AG09319 (cell line): ENCODE measurements at places on chromosomes 1 and 21.

DNA sequence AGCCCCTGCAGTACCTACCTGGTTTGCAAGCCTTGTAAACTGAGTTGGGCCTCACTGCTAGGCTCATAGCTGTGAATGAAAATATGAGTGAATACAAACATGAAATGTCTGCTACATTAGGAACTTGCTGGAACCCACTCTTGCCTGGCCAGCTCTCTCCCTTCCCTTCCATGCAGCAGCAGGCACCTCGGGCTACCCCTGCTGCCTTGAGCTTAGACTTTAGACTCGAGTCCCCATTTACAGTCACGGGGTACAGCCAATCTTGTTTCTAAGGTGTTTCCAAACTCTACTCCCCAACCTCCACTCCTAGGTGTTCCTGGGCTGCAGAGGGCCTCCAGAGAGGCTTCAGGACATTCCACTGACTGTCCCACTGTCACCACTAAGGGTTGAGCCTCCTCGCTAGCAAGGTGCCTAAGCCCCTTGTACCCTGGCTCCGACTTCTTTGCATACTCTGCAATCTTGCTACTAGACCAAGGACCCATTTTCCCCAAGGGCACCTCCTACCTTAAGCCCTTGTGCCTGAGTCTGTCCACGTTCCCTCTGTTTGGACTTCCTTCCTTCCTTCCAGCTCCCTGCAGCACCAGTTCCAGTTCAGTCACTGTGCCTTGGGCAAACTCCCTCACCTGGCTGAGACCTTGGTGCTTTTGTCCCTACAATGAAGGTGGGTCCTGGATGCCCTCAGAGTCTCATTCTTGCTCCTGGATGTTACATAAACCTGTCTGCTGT lies 36.9 kb downstream of the CDK18 start:
- DNase-seq: no peak

GRCh38 chr21:17688912-17689874 lies 76.5 kb upstream of the BTG3 start:
- DNase-seq: no peak

DNA sequence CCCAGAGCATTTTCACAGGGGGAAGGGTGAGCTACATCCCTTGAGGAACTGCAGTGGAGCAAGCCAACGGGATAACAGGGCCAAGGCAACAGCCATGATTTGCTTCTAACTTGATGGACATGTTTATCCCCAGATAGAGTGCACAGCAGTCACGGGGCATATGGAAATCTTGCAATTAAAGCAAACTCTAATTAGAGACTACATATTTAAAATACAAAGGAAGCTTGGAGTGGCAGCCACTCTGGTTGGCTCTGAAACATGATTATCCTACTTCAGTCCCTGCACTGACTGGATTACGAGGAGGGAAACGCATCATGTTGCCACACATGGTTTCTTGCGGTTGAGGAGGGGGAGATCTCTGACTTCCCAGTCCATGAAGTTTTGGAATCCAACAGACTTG lies 60.8 kb downstream of the BEND5 start:
- DNase-seq: no peak

GRCh38 chr1:85330214-85330631 lies 53.8 kb upstream of the BCL10 start:
- peak; percentile 71 for DNase-seq

DNA sequence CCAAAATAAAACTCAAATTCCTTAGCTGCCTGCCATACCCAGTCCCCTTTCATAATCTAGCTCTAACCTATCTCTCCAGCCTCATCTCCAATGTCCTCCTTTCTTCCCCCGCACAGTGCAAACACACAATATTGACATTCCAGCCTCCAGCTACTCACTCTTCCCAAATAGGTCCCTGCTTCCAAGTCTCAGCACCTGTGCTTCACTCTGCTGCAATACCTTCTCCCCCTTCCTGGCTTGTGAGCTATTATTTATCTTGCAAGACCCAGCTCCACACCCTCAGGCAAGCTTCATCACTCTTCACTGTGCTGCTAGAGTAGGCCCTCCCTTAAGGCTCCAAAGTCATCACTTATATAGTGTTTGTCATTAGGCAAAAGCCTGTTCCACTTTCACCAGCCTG lies 9.7 kb downstream of the PLPP3 start:
- DNase-seq: no peak

DNA sequence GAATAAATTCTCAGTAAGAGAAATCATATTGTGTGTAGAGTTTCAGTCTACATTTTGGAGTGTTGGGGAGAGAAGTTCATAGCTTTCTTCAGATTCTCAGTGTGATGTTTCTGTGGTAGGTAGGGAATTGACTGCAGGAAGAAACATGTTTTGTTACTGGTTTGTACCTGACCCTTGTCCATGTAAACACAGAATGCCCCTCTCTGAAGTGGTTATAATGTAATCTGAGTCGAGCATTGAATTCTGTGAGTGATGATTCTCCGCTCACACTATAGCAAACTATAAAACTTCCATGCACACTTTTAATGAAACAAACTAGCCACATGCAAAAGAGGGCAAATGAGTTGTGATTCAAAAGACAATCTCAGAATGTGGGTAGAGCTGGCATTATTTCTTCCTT lies 433.2 kb downstream of the USP25 start:
- DNase-seq: no peak

GRCh38 chr1:147545133-147545532 lies 3.8 kb downstream of the BCL9 start:
- no peak for DNase-seq

DNA sequence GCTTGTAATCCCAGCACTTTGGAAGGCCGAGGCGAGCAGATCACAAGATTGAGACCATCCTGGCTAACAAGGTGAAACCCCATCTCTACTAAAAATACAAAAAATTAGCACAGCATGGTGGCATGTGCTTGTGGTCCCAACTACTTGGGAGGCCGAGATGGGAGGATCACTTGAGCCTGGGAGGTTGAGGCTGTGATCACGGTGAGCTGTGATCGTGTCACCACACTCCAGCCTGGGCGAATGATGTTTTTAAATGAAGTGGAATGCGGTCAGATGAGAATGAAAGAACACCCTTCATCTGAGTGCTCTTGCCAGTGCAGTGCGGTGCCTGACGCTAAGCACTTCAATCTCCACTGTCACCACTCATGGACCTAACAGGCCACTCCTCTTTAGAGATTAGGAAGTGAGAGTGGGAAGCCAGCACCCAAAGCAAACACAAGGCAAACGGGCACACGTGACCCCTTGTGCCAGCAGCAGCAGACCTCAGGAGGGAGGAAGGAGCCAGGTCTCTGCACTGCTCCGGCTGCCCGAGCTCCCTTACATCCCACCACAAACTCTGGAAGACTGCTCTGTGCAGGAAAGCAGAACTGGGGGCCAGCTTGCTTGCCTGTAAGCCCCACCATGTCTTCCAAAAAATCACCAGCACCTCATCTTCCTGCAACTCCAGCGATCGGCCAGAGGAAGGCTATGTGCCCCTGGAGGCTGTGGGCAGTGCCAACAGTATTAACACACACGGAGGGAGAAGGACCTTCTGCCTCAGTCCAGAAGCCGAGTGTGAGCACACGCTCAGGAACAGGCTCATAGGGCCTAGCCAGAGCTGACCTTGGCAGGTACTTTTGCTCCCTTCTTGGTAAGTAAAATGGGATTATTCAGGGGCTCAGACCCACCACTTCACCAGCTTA lies 9.7 kb downstream of the CTNNBIP1 start:
- DNase-seq: no peak

- DNase-seq: peak; percentile 58
These were observed 39.9 kb upstream of the BACH1 start for GRCh38 chr21:29258626-29259338.

DNA sequence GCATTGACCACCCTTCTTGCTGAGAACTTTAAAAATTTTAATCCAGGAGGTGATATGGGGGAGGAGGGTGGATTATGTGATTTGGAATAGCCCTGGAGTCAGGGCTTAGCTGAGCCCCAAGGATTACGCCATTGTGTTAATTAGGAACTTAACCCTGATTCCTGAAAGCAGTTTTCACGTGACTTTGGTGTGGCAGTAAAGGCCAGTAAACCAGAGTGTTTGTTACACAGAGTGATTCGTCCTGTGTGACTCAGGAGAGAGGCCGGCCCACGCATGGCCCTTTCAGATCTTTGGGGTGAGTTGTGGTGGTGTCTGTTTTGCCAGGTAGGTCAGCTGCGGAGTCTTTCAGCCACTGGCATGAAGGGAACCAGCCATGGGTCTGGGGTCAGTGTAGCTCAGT lies 107.6 kb downstream of the NOS1AP start:
- DNase-seq: no peak

- no peak for DNase-seq
These were observed 40.2 kb upstream of the NHLH2 start for GRCh38 chr1:115880981-115881672.

- no peak for DNase-seq
These were observed 11.1 kb downstream of the ECE1 start for GRCh38 chr1:21278860-21279845.

- no peak for DNase-seq
These were observed 226.6 kb downstream of the RERE start for GRCh38 chr1:8590721-8591351.

GRCh38 chr1:170580636-170581440 lies 48.9 kb downstream of the GORAB start:
- DNase-seq: no peak

GRCh38 chr1:202710070-202711045 lies at the start of gene SYT2:
Gene SYT2, minus strand, starts transcription at chr1:202710454. Its CDS starts 104,682 bp downstream, at chr1:202605772.
- no peak for DNase-seq

DNA sequence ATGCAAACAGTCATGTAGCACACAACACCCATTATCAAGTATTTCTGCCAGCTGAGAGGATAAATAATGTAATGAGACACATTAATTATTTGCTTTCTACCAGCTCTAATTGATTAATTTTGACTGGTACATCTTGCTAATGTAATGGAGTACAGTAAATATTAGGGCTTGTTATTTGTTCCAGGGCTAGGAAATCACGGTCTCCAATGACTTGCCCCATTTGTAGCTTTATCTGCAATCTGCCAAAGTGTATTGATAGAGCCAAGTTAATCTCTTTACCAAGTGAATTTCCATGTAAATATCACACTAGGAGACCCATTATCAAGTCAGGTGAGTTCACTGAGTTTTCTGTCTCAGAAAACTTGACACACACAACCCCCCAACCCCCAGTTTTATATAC lies 55.1 kb downstream of the RGS13 start:
- DNase-seq: no peak

DNA sequence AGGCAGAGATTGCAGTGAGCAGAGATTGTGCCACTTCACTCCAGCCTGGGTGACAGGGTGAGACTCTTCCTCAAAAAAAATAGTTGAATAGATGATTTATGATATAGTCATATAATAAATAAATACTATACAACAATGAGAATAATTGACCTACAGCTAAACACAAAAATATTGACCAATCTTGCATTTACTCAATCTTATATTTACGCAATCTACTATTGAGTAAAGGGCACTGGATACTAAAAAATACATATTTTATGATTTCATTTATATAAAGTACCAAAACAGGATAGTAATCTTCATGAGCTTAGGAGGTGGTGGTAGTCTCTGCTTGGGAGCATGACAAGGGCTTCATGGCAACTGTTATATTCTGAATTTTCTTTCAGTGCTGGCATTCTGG lies 19.1 kb upstream of the GBP3 start:
- no peak for DNase-seq

GRCh38 chr1:81125672-81126071 lies 675.1 kb upstream of the ADGRL2 start:
- DNase-seq: peak; percentile 4

DNA sequence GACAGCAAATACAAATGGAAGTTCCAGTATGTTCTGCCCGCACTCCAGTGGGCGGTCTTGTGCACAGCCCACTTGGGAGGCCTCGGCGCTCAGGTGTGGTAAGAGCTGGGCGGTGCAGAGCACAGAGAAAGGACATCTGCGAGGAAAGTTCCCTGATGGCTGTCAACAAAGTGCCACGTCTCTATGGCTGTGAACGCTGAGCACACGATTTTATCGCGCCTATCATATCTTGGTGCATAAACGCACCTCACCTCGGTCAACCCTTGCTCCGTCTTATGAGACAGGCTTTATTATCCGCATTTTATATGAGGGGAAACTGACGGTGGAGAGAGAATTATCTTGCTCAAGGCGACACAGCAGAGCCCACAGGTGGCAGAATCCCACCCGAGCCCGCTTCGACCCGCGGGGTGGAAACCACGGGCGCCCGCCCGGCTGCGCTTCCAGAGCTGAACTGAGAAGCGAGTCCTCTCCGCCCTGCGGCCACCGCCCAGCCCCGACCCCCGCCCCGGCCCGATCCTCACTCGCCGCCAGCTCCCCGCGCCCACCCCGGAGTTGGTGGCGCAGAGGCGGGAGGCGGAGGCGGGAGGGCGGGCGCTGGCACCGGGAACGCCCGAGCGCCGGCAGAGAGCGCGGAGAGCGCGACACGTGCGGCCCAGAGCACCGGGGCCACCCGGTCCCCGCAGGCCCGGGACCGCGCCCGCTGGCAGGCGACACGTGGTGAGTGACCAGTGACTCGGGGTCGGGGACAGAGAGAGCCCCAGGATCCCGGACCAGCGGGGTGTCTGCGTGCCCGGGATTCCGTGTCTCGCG lies at the start of gene IL12RB2:
Gene IL12RB2 (plus strand): TSS at position 623 of the 810 bp plus-strand sequence. CDS start 12,496 bp downstream, outside the sequence.
- no peak for DNase-seq

DNA sequence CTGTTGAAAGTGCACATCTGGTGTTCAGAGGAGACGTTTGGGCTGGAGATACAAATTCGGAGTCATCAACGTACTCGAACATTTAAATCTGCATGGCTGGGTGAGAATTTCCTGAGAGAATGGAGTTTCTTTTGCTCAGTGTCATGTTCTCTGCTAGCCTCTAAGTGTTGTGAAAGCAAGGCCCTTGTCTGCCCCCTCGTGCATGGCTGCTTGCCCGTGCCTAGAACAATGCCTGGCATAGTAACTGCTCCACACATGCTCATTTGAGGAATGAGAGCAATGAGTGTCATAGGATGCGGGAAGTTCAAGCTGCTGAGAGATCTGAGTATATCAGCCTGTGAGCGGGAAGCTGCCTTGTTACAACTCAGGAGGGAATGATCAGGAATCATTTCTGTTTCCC lies 171.1 kb upstream of the CSF3R start:
- no peak for DNase-seq

DNA sequence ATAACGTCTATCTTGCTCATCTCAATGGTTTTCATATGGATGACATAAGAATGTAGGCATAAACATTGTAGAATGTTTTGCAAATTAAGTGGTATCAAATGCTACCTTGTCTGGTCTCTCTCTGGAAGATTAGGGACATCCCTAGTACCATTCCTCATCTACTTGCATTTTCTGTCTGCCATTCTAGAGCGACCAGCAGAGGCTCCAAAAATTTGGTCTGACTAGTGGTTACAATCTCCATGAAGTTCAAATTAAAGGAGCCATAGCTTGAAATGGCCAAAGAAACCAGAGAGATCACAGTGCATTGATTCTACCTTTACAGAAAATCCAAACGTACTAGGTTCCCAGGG lies 1.1 kb downstream of the CD84 start:
- no peak for DNase-seq

GRCh38 chr1:235635938-235636662 lies 13.5 kb downstream of the GNG4 start:
- no peak for DNase-seq

DNA sequence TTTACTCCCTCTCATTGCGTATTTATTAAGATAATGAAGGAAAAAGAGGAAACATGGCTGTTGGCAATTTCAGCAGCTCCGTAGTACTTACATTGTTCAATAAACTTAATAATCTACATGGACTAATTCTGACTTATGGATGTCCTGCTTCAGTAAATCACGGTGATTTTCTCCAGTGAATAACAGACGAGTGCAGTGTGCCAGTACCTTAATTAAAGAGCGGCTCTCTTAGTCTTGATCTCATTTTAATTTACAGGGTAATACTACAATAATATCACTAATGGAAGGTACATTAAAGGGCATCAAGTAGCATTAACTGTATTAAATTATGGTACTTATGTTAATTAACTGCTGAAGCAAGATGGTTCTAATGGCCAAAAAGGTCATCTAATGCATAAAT lies 187.2 kb downstream of the NTNG1 start:
- no peak for DNase-seq

GRCh38 chr1:85282424-85282823 lies 6.0 kb upstream of the BCL10 start:
- DNase-seq: no peak
